Stimulated activated CD4-positive, alpha-beta T cell treated with anti-CD3 and anti-CD28 coated beads, Interleukin-1b, Interleukin-23, amount 100 ng/mL, for 1 hour (primary cell): ENCODE measurements at places on chromosomes 1 and 21.

GRCh38 chr1:190250368-190250767 lies 227.3 kb downstream of the BRINP3 start:
- no peak for DNase-seq

- no peak for DNase-seq
These were observed 3.5 kb upstream of the TLCD4 start for GRCh38 chr1:95113684-95114083.

- DNase-seq, result no peak
These were observed 2.3 kb upstream of the MOB3C start for GRCh38 chr1:46618754-46619415.

GRCh38 chr21:31287201-31287600 lies 56.9 kb downstream of the TIAM1 start:
- no peak for DNase-seq

DNA sequence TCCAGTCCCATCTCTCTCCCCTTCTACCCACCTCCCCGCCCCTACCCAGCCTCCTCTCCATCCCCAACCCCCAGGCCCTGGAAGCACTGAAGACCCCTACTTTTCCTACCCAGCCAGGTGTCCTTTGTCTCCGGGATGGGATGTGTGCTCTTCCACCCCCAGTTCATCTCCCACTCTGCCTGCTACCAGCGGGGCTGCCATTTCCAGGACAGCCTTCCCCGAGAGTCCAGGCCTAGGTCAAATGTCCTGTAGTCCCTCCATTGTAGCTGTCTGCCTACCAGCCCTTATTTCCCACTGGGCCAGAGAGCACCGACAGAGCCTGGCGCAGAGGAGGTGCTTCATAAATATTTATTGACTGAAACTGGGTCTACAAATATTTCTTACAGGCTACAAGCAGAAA lies 72.0 kb upstream of the TLR5 start:
- DNase-seq, result no peak

DNA sequence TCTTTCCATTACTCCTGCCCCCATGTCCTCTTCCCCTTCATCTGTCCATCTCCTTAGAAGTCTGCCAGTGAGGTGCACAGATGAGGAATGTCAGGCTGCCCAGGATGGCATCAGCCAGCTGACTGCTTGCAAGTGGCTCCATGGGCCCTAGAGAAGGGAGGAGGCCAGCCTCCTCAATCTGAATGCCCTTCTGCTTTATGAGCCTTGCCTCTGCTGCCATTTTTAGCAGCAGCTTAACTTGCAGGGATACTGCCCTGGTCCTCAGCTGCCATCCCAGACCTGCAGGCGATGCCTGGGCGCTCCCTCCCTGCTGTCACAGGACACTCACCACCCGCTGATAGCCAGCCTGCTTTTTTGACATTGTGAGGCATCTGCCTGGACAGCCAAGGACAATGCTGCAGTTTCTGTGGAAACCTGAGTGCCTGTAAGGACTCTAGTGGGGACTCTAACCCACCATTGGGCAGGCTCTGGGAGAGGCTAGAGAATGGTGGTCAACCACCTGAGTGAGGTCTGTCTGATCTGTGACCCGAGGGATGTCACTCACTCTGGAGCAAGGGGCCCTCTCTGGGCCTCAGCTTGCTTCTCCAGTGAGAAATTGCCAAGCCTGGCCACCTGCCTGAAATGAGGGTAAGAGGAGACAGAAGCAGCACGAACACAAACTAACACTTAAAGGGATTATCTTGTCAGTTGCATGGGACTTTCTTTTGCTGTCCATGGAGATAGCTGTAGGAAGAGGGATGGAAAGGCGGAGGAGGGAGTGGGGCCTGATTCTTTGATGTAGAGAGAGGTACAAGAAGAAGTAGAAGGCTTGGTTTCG lies 185.0 kb downstream of the MIS18A start:
- DNase-seq, result no peak

DNA sequence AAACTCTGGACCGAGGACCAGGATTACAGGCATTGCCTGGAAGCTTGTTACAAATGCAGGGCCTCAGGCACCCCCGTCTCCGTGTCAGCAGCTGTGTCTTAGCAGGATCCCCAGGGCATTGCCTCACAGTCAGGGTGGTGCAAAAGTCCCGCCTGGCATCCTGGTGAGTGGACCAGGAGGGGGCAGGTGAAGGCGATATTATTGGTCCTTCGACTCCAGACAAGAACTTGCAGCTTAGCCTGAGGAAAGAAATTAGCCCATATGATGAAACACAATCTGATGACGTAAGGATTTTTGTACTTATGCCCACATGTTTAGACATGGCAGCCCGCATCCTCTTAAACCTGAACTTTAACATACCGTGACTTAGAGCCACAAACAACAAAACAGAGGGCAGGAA lies 40.8 kb downstream of the RSPH1 start:
- no peak for DNase-seq

GRCh38 chr1:84800090-84801073 lies 92.6 kb downstream of the LPAR3 start:
- no peak for DNase-seq

GRCh38 chr1:33970148-33970825 lies 106.4 kb downstream of the HMGB4 start:
- DNase-seq, result no peak

GRCh38 chr1:39761557-39762260 lies 9.4 kb downstream of the OXCT2 start:
- DNase-seq, result no peak

DNA sequence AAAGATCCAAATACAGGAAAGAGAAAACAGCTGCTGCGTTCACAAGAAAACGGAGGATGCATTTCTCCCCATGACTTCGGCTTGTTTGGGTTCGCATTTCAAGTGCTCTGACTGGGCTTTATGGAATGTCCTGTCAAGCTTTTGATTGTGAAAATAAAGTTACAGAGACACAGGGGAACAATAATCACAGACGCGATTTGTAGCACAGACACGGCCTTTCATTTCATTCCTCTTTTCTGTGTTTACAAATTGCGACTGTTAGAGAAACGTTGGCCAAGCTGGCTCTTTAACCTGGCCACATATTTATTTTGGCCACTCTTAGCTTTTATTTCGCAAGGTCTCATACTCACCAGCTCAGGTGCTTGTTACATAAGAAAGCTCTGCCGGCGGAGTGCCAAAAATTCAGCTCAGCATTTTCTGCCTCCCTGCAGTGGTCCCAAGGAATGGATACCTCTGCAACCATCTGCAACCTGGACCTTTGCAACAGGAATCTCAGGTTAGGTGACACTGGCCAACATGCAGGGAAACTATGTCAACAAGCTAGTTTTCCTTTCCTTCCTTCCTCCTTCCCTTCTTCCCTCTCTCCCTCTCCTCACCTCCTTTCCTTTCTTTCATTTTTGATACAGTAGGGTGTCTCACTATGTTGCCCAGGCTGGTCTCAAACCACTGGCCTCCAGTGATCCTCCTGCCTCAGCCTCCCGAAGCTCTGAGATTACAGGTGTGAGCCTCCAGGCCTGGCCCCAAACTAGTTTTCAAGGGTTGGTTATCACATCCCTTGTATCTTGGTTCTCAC lies 58.2 kb upstream of the SLC45A1 start:
- DNase-seq, result no peak

GRCh38 chr21:25500598-25500997 lies 106.7 kb downstream of the MRPL39 start:
- DNase-seq, result no peak

DNA sequence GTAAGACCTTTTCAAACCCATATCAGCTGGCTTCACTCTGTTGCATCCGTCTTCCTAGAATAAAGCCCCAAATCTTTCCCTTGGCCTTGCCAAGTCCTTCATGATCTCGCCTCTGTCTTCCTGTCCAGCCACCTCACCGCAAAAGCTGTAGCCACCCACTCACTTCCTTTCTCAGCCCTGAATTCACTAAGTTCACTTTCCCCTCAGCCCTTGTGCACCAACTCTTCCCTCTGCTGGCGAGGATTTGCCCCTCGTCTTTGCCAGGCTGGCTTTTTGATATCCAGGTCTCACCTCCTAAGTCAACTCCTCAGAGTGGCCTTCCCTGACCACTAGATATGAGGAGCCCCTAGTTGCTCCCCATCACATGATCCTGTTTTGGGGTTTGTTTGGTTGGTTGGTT lies 3.9 kb upstream of the COL16A1 start:
- DNase-seq, result no peak

DNA sequence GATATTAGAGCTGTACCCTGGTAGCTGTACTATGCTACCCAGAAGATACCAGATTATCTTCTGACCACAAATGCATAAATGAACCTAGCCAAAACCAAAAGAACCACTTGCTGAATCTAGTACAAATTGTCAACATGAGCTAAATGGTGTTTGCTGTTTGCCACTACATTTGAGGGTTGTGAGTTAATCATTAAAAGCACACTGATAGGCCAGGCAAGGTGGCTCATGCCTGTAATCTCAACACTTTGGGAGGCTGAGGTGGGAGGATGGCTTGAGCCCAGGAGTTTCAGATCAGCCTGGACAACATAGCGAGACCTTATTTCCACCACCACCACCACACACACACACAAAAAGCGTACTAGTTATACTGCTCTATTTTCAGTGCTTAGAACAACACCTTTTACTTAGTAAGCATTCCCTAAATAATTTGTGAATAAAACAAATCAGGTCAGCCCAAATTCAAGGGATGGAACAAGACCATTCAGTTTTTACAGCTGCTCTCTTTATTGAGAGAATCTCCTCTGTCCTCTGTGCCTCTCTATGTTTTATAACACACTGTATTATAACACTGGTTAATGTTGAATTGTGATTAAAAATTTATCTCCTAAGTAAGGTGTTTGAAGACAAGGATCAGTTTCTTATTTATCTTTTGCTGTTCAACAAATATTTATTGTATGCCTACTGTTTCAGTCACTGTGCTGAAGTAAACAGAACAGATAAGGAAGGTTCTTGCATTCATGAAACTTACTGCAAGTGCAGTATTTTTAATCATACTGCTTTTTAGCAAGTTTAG lies 44.0 kb downstream of the MAGI3 start:
- DNase-seq, result no peak

- DNase-seq, result no peak
These were observed 3.1 kb upstream of the SHISA4 start for GRCh38 chr1:201885531-201886075.

- DNase-seq, result no peak
These were observed 785.8 kb upstream of the ADGRL4 start for GRCh38 chr1:79792219-79792930.
